ENCODE measurements at places on chromosomes 2 and 18.
A peak's percentile ranks its signal among the peaks of the same experiment; 100 is the strongest.

DNA sequence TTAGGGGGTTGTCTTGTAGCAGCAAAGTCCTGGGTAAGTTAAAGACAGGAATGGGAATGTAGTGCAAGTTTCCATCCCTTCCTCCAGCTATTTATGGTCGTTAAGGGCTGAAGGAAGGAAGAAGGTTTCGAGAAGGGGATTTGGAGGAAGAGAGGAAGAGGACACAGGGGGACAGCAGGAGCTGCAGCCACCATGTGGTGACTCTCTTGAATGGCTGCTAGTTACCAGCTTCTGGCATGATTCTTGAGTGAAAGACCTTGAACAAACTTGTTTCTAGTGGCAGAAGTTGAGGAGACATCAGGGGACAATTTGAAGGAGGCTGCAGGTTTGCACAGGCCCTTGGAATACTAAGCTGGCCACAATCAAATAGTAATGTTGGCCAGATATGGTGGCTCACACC lies 116.6 kb downstream of the MTX2 start:
- DNase-seq, result no peak

DNA sequence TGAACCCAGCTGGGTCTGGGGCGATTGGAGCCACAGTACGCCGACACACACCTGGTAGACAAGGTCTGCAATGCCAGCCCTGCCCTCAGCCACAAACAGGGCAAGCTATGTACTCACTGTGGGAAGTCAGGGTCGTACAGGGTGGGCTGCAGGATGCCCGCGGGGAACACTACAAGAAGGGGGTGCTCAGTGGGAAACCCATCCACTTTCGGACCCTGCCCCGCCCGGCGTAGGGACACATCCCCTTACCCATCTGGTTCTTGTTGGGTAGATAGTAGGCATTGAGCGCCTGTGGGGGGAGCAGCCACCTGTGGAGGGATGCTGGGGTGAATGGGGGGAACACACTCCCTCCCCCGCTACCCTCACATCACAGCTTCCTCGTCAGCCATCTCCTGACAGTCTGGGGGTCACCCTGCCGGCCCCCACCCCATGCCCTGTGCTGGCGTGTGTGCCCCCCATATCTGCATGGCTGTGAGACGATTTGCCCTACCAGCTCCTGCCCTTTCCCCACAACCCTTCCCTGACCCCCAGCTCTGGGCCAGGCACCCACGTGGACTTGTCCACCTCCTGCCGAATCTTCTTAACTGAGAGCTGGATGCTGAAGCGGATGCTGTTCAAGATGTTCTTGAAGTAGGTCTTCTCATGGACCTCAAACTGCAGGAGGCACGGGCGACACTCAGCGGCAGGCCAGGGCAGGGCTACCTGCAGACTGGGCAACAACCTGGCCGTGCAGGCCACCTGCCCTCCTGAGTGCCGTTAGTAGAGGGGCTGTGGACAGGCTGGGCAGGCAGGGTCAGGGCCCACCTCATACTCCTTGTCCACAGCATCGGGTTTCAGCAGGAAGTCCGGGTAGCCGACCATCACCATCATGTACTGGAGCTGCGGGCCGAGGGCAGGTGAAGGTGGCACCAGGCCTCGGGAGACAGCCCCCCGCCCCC lies 5.1 kb downstream of the ECEL1 start:
- no peak for DNase-seq

DNA sequence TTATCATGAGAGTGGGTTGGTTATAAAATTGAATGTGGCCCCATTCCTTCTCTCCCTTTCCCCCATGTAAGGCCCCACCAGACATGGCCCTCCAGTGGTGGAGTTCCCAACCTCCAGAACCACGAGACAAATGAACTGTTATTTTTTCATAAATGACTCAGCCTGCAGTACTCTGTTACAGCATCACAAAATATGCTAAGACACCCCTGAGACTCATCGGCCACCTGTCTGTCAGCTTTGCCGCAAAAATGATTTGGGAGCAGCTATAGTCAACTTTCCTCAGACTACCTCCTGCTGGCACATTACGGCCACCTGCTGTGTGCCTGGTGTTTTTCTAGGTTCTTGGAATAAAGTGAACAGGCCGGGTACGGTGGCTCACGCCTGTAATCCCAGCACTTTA lies 21.4 kb upstream of the C1QL2 start:
- no peak for DNase-seq

- no peak for DNase-seq
Measured at GRCh38 chr2:16664809-16665747, 556 bp downstream of the CYRIA start.

DNA sequence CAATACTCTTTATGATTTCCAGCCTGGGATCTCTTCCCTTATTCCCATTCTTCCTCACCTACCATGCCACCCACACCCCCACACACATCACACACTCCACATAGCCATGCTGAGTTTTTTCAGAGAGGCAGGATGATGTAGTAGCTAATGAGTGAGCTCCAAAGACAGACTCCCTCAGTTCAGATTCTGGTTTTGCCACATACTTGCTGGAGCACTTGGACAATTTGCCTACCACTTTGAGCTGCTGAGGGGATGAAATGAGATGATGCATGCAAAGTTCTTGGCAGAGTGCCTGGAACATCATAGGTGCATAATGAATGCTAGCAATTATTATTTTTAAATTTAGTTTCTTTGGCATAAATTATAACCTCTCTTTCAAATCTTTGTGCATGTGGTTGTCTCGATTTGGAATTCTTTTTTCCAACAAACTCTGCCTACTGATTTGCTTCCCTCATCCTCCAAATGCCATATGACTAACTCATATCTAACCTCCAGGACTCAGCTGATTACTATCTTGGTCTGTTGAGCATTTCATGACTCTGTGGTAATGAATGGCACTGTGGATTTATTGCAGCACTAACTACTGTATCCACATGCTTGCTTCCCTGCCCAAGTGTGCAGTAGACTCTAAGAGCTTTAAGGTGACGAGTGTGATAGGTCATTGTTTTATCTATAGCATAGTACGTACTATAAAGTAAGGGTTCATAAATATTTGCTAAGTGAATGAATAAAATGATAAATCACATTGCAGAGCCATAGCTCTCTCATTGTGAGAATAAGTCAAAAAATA lies 99.1 kb downstream of the TACR1 start:
- peak; percentile 65 for DNase-seq

GRCh38 chr2:43937269-43937820 lies 58.4 kb downstream of the LRPPRC start:
- no peak for DNase-seq

DNA sequence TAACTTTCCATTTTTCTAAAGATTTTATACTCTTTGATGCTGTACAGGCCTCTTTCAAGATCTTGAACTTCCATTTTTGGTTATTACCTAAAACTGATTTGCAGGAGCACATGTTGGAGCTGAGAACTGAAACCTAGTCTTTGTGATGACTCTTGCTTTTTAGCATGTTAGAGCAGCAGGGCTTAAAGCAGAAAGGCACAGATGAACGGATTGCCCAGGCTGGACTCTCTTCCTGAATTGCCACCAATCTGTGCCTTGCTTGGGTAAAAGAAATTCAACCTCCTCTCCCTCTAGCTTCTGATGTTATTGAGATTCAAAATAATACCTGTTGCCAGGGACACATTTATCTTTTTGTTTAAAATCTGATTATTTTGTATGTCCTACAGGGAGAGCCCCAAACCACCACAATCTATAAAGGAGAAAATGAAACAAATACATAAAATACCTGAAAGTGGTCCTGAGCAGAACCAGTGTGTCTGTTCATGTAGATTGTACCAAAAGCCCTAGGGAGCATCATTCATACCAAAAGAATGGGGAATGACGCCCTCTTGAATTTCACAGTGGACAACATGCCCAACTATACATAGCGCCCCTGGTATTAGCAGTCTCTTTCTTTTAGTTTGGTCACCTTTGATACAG lies 277.0 kb upstream of the MAP2 start:
- no peak for DNase-seq

GRCh38 chr2:36455788-36456187 lies 100.2 kb downstream of the CRIM1 start:
- DNase-seq, result no peak

DNA sequence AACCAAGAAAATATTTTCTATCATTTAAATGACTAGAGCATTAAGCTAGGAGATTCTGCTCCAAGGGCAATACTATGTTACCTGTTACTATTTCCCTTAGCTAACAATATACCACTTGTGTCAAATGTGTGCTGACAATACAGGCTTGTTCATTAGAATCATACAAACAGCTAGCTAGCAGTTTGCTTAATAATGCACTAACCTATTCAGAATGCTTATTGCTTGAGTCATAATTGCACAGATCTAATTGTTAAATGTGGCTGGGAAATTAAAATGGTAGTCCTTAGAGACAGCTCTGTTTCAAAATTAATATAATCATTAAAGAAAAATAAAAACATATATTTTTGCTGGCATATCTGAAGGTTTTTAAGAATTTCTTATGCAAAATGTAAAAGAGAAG lies 344.2 kb downstream of the ERBB4 start:
- no peak for DNase-seq

- peak; percentile 8 for DNase-seq
Measured at GRCh38 chr2:211367711-211368110, 811.3 kb downstream of the CPS1 start.

- no peak for DNase-seq
Measured at GRCh38 chr2:175154661-175155082, 13.3 kb downstream of the ATF2 start.

- DNase-seq, result no peak
Measured at GRCh38 chr2:124480958-124481357, 455.9 kb downstream of the CNTNAP5 start.

DNA sequence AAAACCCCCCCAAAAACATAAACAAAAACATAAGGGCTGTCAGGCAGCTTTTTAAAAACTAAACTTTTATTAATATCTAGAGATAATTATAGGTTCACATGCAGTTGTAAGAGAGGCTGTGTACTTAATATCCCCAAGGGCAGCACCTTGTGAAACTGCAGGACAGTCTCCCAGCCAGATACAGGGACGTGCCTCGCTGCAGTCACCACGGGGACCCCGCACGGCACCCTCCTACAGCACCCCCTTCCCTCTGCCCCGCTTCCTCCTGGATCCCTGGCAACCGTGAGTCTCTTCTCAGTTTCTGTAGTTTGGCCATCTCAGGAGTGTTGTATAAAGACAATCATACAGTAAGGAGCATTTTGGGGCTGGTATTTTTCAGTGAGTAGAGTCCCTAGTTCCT lies 6.8 kb upstream of the COLEC11 start:
- DNase-seq, result no peak

GRCh38 chr2:161946489-161947107 lies 127.4 kb downstream of the DPP4 start:
- DNase-seq, result no peak

Data from caudate nucleus (tissue), 63 donors.